ENCODE measurements at places on chromosomes 5 and 9.

DNA sequence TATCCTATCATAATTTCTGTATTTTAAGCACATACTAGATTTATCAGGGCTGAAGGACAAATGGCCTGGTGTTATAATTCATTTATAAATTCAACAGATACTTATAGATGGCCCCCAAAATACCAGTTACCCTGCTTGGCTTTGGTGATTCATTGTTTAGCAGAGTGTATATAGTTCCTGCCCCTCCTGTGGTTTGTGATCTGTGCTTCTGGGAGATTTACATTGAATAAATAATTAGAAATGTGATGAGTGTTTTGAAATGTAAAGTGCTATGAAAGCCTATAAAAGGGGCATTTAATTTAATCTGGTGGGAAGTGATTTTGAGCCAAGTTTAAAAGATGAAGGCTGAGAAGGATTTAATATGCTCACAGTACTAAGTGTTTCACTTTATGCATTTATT, 36.7 kb upstream of the ZCCHC7 start:
- DNase-seq = no peak

- no peak for DNase-seq
Observed at GRCh38 chr9:130537346-130538050, 41.9 kb upstream of the FUBP3 start.

DNA sequence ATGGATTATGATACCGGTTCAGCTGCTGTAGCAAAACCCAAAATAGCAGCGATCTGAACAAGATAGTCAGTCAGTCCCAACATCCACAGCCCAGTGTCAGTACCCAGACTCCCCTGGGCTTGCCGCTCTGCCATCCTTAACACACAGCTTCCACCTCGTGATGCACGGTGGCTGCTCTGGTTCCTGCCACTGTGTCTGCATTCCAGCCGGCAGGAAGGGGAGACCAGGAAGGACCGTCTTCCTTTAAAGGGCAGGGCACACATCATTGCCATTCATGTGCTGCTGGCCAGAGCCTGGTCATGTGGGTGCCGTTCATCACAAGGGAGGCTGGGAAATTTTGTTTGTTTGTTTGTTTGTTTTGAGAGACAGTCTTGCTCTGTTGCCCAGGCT, 131.0 kb upstream of the IER5L start:
- no peak for DNase-seq

- DNase-seq = peak; percentile 47
Observed at GRCh38 chr9:114231273-114231672, 75.9 kb downstream of the COL27A1 start.

Measured in Caki2 (cell line).